NCI-H1930 (cell line): ENCODE measurements at places on chromosomes 4 and X.

DNA sequence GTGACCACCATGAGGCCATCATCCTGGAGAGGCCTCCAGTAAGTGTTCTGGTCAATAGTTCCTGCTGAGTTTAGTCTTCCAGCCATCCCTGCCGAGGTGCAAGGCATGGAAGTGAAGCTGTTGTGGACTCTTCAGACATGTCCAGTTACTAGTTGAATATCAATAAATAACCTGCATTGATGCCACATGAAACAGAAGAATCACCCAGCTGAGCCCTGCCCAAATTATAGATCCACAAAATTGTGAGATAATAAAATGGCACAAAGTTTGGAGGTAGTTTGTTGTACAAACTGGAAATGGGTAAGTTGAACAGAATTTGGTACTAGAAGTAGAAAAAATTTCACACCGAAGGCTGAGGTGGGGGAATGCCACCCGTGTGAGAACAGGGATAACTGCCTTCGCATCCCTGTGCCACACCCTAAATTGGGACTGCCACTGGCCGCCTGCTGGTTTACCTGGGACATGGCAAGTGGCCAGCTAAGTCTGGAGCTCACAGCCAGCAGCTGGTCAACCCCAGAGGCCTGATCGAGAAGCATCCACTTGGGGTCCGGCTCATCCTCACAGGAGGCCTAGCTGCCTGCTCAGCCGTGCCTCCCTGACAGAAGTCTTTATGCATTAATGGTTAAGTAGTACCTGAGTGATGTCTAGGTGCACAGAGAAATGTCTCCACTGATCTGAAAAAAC is 184.5 kb downstream of the SPRY1 start:
- DNase-seq: no peak

GRCh38 chr4:10596586-10597290 is 87.8 kb downstream of the CLNK start:
- no peak for DNase-seq

DNA sequence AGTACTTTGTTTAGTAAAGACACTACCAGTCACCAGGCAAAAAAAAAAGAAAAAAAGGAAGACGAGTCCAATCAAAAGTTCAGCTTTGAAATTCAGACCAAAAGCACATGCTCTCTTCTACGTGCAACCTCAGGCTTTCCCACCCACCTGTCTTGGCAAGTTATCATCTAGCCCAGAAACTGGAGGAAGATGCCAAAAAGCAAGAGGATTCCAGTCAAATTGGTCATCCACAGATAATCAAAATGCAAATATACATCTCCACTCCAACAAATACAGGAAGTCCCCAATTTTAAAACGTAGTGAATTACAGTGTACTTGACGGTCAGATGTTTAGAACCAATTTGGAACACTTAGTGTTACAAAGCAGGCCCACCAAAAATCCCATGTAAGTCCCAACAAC is 96.5 kb downstream of the PALLD start:
- DNase-seq: no peak

- no peak for DNase-seq
Measured at GRCh38 chr4:83731609-83732008, 195.7 kb downstream of the GPAT3 start.

DNA sequence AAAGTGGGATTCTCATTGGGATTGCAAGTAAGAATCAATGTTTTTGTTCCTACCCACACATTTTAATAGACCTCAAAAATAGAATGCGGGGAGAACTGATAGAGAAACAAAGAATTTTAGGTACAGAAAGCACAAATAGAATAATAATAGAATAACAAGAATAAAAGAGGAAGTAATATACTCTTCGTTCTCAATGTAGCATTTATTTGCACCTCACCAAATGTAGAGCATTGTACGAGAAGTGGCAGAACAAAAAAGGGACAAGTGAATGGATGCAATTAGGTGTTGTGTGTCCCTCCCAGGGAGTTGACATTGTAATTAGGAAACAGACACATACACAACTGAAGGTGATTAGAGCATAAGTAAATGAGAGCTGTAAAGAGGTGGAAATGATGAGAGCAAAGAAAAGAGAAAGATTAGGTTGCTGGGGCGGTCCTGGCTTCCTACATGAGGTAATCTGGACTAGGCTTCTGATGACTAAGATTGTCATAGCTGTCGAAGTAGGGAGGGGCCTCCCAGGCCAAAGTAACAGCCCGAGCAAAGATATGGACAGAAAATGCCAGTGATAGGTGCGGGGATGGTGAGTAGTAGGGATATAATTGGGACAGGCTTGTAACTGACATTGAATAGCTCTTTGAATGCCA is 10.4 kb downstream of the RAB9A start:
- DNase-seq: no peak

- no peak for DNase-seq
Measured at GRCh38 chrX:71541210-71542022, 8.5 kb downstream of the OGT start.

DNA sequence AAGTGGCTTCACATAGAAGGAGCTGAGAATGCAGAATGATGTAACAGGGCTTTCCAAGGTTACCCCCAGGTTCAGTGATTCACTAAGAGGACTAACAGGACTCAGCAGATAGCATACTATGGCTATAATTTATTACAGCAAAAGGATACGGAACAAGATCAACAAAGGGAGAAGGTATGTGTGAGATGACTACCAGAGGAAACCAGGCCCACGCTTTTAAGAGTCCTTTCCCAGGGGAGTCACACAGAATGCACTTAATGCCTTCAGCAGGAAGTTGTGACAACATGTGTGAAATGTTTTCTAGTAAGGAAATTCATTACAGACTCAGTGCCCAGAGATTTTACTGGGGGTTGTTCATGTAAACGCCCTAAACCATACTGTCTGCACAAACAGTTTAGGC is 373.6 kb upstream of the MAGEB2 start:
- DNase-seq: no peak

GRCh38 chrX:111257733-111258132 is 12.6 kb downstream of the CAPN6 start:
- no peak for DNase-seq

DNA sequence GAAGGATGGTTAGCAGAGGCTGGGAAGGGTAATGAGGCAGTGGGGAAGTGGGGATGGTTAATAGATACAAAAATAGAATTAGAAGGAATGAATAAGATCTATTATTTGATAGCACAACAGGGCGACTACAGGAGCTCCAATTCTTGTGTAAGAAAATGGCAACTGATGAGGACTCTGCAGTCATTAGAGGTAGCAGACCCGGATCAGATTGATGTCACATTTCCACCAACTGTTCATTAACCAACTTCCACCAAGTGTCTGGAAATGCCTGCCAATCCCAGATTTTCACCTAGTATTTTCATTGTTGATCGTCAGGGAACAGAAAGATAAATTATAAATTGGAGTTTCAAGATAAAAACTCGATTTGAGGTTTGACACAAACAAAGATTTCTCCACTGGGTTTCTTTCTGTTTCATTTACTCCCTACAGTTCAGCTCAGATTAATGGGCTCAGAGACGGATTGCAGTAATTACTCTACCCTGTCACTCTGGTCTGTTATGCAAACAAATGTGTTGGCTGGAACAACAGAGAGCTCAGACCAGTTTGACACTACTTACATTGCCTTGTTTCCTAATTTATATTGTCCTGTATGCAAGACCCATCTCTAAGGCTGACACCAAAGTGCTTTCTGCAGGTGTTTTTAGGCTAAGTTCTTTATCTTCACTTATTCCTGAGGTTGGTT is 909.2 kb upstream of the PRKX start:
- no peak for DNase-seq

- no peak for DNase-seq
Measured at GRCh38 chr4:113878668-113879067, 100.8 kb downstream of the ARSJ start.

GRCh38 chrX:49272421-49272820 is 2.8 kb downstream of the PPP1R3F start:
- no peak for DNase-seq

- DNase-seq: no peak
Measured at GRCh38 chr4:26468977-26469376, 21.3 kb downstream of the CCKAR start.

DNA sequence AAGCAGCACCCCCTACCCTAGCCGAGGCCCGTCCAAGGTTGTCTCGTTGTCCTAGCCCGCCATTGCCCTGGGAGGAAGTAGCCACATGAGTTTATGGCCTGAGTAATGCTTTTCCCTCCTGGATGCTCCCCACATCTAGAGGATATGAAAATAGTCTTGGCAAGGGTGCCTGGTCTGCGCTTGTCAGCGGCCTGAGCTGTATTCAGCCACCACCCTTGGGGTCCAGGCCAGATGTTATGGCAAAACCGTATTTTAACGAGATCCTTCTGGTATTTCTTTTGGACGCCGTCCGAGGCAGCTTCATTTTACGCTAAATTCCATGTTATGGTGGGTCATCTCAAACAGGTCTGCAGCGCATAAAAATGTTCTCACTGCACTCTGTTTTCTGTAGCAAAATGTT is 89.3 kb downstream of the GPR143 start:
- no peak for DNase-seq

GRCh38 chr4:78638337-78639172 is 87.0 kb downstream of the ANXA3 start:
- DNase-seq: no peak

DNA sequence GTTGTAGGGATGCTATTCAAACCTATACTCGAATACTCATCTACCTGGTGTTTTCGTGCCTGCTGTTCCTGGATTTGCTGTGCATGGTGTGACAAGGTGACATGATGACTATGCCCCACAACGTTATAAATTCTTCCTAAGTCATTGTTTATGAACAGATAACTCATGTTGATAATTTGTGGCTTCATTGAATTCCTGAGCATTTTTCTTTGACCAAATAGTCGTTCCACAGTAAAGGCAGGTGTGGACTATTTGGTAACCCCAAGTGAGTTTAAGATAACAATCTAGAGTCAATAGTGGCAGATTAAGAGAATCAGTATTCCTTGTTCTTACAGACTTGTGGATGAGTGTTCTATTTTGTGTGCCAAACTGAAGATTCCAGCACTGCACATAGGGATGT is 59.9 kb downstream of the SNX25 start:
- DNase-seq: no peak

DNA sequence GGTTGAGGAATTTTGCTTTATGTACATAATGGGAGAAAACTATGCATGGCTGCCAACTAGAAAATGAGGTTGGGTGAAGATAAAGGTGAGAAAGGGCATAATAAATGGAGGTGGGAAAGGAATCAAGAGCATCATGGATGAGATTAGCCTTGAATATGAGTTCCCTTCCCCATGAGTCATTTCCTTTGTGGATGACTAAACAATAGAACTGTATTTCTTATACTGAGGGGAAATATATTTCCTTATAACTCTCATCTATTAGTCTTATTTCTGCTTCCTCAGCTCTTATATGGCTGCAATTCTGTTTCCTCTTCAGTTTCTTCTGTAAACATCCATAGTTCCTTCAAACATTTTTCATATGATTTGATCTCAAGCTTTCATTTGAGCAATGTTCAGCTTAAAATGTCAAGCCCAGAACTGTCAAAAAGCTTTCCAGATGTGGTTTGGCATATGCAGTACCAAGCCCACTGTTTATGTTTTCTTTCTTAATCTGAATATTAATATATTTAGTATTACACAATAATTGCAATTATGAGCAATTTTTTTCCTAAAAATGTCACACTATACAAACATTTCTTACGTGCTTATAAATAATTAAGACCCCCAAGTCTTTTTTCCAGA is 100.7 kb upstream of the GRPR start:
- no peak for DNase-seq

DNA sequence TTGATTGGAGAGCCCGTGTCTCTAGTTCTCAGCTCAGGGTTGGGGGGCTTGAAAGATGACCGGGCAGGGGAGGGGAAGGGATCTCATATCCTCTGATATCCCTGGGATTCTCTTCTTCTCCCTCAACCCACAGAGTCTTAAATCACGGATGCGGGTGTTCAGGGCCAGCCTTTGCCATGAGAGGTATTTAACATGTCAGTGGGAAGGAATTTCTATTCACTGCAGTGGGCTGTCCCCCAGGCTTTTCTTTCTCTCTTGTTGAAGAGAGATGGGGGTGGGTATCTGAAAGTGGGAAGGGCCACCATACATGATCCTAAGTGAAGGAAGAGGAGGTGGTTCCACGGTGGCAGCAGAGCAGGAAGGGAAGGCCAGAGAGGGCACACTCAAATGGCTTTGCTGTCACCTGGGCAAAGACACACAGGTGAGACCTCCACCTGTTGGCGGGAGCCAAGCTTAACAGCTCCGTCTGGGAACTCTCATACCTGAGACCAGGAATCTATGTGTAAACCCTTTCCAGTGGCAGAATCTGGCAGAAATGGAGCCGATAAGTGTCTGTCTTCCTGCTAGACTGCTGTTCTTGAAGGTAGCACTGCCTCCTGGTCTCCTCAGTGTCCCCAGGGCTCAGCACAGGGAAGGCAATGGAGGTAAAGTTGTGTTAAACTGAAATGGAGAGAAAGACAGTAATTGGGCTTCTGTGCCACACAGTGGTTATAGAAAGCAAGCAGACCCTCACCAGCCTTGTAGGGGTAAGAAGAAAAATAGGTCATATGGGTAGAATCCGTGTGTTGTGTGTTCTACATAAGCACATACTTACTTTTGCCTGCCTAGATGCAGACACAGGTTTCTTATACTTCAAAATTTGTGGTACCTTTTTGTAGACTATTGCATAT is 49.4 kb downstream of the RHOH start:
- no peak for DNase-seq

GRCh38 chrX:149567621-149568417 is 18.1 kb upstream of the HSFX3 start:
- DNase-seq: no peak

GRCh38 chr4:145496292-145496691 is 14.6 kb downstream of the SMAD1 start:
- DNase-seq: no peak

GRCh38 chrX:47751670-47752069 is 85.0 kb upstream of the ZNF81 start:
- peak; percentile 2 for DNase-seq

DNA sequence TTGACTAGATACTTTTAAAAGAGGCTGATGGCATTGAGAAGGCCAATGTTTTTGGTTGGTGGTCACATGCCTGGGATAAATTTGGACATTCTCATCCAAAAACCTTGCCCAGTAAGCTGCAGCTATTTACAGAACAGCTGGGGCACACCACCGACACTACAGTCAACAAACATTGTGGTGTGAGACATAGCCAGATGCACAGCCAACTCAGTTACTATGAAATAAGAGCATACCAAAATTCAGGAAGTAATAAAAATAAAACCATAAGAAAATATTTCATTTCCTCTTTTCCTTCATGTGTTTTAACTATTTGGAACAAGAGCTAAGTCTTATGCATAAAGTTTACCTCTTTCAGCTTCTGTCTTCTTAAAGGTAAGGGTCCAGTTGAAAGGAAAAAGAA is 8.8 kb downstream of the PPM1K start:
- DNase-seq: no peak

DNA sequence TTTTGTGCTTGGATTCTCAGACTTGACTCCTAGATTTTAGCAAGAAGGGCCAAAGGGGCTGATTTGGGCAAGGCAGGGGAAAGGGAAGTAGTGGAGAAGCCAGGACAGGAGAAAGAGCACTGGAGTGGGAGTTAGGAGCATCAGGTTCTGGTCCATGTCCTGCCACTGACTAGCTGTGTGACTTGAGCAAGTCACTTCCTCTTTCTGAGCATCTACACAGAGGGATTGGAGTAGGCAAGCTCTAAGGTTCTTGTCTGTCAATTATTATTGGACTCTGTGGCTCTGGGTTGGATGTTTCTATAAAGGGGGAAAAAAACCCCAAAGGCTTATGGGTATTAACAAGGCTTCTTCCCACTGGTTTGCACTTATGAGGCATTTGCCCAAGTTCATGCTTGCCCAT is 24.4 kb downstream of the PLAC1 start:
- DNase-seq: no peak
